ENCODE measurements at places on chromosomes 4 and X.
A peak's percentile ranks its signal among the peaks of the same experiment; 100 is the strongest.

DNA sequence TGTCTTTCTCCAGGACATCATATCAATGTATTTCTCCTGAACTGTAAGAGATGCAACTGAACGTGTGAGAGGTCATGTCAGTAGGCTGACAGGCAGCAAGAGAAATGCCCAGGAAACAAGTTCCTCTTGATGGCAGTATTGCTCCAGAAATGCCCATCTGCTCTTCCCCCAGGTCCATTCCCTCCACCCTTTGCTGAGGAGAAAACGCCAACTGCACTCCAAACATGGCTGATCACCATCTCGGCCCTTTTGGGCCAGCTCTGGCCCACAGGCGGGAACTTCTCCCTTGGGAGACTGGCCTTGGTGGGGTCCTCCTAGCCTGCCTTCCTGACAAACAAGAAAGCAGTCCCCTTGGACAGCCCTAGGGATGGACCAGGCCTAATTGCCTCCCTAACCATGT, 276.5 kb upstream of the AGTR2 start:
- peak; percentile 67 for DNase-seq

GRCh38 chr4:165060938-165061337, 7.3 kb downstream of the TRIM75 start:
- no peak for DNase-seq

- no peak for DNase-seq
These were observed 42.0 kb downstream of the TEC start for GRCh38 chr4:48227662-48228061.

GRCh38 chr4:30295652-30296051, 424.5 kb upstream of the PCDH7 start:
- no peak for DNase-seq

GRCh38 chr4:38452009-38452408, 212.0 kb upstream of the KLF3 start:
- DNase-seq = no peak

DNA sequence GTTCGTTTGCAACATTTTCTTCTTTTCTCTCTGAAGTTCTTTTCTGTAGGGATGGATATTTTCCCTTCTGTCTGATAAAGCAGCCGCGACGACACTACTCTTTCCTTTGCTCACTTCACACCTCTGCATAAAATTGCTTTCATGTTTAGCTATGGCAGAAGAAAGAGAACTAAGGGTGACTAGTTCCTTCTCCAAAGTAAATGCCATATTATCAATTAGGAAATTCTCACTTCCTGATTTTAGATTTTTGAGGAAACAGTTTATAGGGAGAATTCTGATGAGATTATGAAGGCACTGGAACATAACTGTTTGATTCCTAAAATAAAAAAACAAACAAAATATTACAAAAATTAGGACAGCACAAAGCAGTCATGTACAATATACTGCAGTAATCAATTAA, 29.2 kb downstream of the FANCB start:
- DNase-seq = no peak

- DNase-seq = no peak
These were observed 62.1 kb upstream of the ANTXR2 start for GRCh38 chr4:80134936-80135701.

DNA sequence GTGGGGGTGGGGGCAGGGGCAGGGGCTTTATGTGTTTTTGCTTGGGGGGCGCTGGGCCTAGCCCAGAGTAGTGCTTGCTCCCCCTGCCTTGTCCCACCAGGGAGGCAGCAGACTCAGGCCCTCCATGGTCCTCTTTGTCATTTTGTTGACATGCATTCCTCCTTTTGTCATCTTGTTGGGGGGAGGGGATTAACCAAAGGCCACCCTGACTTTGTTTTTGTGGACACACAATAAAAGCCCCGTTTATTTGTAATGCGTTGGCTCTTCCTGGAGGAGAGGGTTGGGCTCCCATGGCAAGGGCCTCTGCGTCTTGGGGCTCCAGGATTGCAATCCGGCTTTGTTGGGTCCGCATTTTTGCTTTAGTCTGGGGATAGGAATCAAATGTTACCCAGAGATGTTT, 2.2 kb downstream of the EMD start:
- no peak for DNase-seq

- no peak for DNase-seq
These were observed 295.4 kb downstream of the PACRGL start for GRCh38 chr4:20995610-20996009.

GRCh38 chrX:64850371-64851082, 125.7 kb downstream of the ZC4H2 start:
- no peak for DNase-seq

DNA sequence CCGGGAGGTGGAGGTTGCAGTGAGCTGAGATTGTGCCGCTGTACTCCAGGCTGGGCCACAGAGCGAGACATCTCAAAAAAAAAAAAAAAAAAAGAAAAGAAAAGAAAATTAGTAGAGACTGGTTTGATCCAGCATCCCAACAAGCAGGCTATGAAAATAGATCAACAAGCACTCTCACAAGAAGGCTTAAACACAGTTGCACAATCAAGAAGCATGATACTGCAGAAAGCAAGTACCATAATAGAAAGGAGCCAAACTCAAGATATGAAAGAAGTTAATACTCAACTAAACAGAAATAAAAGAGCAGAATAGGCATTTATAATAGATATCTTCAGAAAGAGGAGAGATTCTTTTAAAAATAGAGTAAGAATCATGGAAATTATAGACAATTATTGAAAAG, 10.6 kb downstream of the TLR6 start:
- DNase-seq = no peak

GRCh38 chr4:30396772-30397475, 323.2 kb upstream of the PCDH7 start:
- no peak for DNase-seq

GRCh38 chr4:129352480-129352879, 256.5 kb downstream of the C4orf33 start:
- no peak for DNase-seq

DNA sequence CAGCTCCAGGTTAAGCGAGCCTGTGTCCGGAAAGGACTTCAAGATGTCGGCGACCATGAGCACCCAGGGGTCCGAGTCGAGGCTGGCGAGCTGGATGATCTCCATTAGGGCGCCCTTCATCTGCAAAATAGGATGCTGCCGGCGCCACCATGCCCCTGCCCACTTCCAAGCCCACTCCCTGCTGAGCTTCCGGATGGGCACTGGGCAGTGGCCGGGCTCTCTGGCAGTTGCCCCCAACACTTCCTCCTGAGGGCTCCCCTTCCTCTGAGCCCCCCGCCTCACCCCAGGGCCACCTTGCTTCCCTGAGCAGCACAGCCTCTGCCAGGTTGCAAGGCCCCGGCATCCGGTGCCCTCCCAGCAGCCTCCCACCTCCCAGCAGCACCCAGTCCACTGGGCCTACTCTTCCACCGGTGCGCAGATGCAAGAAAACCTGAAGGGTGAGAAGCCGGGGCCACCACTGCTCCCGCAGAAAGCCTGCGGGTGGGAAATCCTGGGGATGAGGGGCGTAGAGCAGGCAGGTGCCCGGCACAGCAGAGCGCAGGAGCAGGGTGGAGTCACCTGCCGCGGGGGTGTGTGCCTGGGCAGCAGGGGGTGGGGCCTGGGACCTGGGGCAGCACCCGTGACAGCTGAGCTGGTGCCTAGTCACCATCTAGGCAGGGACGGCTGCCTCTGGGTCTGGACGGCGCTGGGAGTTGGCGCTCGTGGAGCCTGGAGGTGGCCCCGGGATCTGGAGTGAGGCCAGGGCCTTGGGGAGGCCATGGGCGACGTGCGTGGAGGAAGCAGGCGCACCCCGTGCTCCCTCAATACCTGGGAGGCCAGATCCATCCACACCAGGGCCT, 17.0 kb downstream of the NELFA start:
- DNase-seq = no peak

DNA sequence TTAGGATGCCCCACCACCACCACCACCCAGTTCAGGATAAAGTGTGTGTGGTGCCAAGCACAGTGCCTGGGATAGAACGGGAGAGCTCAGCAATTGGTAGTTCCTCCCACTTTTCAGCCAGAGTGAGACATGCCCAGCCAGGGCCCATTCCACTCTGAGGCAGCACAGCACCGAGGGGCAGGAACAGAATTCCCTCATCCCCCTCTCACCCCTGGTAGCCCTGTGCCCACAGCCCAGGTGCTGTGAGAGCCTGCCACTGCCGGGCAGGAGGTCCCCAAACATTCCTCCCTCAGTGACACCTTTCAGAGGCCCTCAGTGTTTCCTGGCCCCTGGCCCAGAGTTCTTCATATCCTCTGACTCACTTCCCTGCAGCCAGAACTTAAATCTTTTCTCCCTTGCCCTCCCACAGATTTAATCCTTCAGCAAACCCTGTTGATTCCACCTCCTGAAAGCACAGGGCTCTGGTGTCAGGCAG, 8.1 kb downstream of the RIPPLY1 start:
- DNase-seq = no peak

DNA sequence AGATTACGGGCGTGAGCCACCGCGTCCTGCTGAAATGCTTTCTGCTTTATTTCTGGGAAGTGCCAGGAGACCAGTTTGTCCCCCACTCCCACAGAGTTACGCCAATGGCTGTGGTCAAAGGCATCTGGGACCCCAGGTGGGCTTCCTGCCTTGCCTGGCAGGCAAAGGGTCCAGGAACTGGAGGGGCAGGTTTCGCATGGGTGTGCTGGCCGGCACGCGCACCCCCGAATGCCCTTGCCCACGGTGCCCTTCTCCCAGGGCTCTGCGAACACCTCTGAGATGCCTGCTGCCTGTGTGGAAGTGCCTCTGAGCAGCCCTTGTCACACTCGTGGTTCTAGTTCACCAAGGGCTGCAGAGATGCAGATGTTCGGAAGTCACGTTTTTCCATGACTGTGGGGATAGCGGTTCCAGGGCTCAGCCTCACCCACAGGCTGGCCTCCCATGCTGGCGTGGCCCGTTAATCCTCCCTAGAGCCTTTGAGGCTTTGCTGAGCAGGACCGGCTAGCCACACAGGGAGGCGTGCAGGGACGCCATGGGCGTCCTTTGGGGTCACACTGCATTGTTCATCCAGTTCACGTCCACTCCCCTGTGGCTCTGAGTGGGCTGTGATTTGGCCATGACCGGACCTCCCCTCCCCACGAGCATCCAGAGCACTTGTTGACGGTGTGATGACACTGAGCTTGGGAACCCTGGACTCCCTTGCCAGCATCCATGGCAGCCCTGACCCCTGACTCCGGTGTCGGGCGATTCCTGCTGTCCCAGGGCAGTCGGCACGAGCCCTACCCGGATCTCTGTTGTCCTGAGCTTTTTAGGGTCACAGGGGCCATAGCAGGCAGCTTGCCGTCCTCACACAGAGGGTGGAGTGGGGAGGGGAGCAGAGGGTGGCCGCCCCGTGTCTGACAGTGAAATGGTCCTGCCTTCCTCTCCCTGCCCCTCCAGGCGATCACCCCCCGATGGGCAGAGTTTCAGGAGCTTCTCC, 12.7 kb upstream of the ADD1 start:
- DNase-seq = no peak

GRCh38 chrX:136086521-136086920, 60.8 kb upstream of the FHL1 start:
- DNase-seq = no peak

DNA sequence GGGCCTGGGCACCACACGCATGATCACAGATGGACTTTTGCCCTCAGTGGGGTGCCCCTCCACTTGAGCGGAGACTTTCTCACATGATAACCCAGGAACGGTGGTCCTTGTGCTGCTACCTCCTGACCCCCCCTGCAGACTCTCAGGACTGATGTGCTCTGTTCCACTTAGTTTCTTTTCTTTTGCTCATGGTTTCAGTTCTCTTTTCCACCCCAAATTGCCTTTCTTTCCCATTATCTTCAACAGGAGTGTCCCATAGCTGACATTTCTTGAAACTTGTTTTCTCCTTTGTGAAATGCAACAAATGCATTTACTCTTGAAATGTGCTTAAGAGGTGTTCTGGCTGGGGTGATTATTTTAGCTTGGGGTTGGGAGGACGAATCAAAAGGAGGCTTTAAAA, 9.0 kb downstream of the MPC1L start:
- DNase-seq = no peak

GRCh38 chrX:33307911-33308354, 96.6 kb upstream of the DMD start:
- no peak for DNase-seq

DNA sequence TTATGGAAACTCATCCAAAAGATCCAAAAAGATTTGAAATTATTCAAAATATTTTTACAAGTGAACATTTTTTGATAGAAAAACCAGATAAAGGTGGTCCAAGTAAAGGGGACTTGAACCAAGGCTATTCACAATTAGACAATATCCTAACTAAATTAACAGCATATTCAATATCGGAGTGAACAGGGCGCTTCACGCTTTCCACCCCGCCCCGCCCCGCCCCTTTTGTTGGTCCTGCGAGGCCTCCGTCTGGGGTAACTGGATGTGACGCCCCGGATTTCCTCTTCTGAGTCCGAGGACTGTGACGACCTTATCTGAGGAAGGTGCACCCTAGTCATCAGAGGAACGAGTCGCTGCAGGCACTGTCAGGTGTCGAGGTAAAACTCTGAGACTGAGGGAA, at the start of gene MAGEB16:
TSS of gene MAGEB16 (plus strand) at position 301 of the 400 bp plus-strand sequence. CDS start 3,855 bp downstream, outside the sequence.
- no peak for DNase-seq

DNA sequence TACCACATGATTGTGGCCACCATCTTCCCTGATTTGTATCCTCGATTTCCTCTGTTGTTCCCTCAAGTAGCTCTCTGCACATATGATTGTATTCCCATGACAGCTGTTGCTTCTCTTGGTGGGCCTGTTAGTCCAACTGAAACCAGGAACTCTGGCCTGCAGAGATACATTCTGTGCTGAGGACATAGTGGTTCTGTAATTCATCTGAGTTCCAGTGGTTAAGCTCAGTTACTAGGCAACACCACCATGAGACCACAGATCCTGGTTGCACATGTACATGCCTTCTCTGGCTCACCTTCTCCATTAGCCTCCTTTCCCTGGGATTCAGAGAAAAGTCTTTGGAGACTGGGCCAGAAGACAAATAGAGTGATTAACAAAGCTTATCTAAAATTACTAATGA, 172.1 kb upstream of the SLC7A11 start:
- no peak for DNase-seq

GRCh38 chr4:81453024-81453423, 18.7 kb downstream of the RASGEF1B start:
- DNase-seq = peak; percentile 20

- no peak for DNase-seq
These were observed 36.7 kb upstream of the GRXCR1 start for GRCh38 chr4:42855779-42856178.

DNA sequence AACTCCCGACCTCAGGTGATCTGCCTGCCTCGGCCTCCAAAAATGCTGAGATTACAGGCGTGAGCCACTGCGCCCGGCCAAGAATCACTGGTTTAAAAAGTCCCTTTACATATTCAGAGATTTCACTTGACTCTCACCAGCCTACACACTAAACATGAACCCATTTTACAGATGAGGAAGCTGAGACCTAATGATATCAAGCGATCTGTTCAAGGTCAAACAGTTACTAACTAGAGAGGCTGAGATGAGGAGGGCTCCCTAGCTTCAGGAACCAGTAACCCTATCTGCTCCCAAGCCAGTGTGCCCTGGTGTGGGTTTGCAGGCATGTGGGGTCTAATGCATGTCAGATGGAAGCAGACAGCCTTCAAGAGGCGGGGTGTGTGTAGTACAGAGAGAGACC, 59.6 kb upstream of the AFAP1 start:
- no peak for DNase-seq

GRCh38 chr4:160038615-160039014, 935.7 kb downstream of the RAPGEF2 start:
- no peak for DNase-seq

Data from NCI-H146 (cell line).